Colonic mucosa (tissue), 4 donors: ENCODE measurements at places on chromosomes 5 and 9. TPM values are rescaled to one million over a fixed set of nuclear protein-coding genes. Genes with fewer than 3 reads are reported as not detected.

DNA sequence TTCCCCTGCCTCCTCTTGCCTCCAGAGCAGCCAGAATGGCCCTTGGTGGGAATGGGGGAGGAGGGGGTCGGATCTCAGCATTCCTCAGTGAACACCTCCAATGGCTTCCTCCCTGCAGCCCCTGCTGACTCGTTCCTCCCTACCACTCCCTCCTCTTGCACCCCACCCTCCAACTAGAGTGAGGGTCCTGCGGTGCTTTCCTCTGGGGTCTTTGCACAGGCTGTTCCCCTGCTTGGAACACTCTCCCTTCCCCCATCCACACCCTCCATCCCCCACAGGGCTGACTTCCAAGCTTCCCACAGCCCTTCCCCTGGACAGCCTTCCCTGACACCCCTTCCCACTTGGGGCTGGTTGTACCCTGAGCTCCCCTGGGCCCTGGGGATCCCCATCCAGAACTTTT is 70.4 kb upstream of the NEK6 start:
- no peak overlapping the region for H3K27ac ChIP-seq
- H3K4me1 ChIP-seq = no peaks in the 10 kb centered on the region
- H3K36me3 ChIP-seq = no peaks in the 10 kb centered on the region
- no peak for DNase-seq
- no peak overlapping the region for H3K4me3 ChIP-seq

PELO gene
- 24.7 TPM for total RNA-seq

PTGER4 gene
- 53.4 TPM for total RNA-seq

IL31RA gene
- total RNA-seq = not detected

ENHO gene
- total RNA-seq = 1.3 TPM
